Activated CD4-positive, alpha-beta T cell treated with anti-CD3 and anti-CD28 coated beads, Interleukin-2, amount 10 ng/mL, durations not matched to agents 7 days and 5 days (primary cell): ENCODE measurements at places on chromosomes 2 and 18. TPM values are rescaled to one million over a fixed set of nuclear protein-coding genes. Genes with fewer than 3 reads are reported as not detected.

- no peak for DNase-seq
- H3K27ac ChIP-seq = no peak overlapping the region
- no peaks in the 10 kb centered on the region for H3K4me1 ChIP-seq
- no peaks in the 10 kb centered on the region for H3K36me3 ChIP-seq
These were observed 75.6 kb upstream of the TACR1 start for GRCh38 chr2:75274936-75275335.

DNA sequence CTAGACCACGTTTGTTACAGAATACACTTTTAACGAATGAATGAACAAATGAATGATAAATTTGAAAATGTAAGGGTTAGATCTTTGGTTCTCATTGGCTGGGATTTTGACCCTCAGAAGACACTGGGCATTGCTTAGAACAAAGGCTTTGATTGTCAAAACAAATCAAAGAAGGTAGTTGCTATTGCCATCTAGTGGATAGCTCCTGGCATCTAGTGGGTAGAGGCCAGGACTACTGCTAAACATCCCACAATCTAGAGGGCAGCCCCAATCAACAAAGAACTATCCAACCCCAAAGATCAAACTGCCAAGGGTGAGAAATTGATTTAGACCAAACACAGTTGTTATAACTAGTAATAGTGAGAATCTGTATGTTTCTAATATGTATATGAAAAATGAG, 552.3 kb downstream of the KCNJ3 start:
- no peak for DNase-seq
- H3K4me1 ChIP-seq = no peaks in the 10 kb centered on the region
- H3K4me3 ChIP-seq = no peak overlapping the region
- H3K36me3 ChIP-seq = no peaks in the 10 kb centered on the region
- H3K27me3 ChIP-seq = no peaks in the 10 kb centered on the region

DNA sequence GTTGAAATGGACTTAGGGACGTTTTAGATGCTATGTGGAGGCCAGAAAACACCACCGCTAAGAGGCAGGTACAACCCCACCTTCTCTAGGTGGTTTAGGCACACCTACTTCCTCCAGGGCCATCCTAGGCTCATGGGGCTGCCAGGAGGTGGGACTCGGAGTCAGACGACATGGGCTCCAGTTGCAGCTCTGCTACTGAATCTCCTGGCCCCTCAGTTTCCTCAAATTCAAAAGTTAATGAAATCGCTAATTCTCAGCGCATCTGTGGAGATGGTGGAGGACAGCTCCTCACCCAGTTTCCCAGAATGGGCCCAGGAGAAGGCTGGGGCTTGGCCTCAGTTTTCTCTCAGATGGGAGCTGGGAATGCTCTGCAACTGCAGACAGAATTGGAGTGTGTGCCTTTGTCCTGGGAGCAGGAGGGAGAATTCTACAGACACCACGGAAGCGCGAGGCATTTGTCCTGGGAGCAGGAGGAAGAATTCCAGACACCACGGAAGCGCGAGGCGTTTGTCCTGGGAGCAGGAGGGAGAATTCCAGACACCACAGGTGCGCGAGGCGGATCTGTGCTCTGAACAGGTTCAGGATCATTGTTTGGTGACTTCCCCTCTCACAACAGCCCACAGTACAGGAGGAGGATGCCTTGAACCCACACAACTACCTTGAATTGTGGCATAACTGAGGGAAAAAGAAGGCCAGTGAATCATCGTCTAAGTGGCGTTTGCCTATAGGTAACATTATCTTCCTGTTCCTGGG, 103.7 kb upstream of the PXDN start:
- H3K27me3 ChIP-seq = peaks cover 4% of the 10 kb centered on the region
- no peak overlapping the region for H3K4me3 ChIP-seq
- H3K36me3 ChIP-seq = no peaks in the 10 kb centered on the region
- DNase-seq = no peak

- no peak for DNase-seq
- H3K36me3 ChIP-seq = no peaks in the 10 kb centered on the region
- H3K4me3 ChIP-seq = no peak overlapping the region
- H3K27me3 ChIP-seq = no peaks in the 10 kb centered on the region
These were observed 86.9 kb downstream of the EHBP1 start for GRCh38 chr2:62792408-62792807.

GRCh38 chr18:42640160-42640559, 475.3 kb downstream of the RIT2 start:
- H3K36me3 ChIP-seq = no peaks in the 10 kb centered on the region
- no peak overlapping the region for H3K27ac ChIP-seq
- no peaks in the 10 kb centered on the region for H3K4me1 ChIP-seq
- no peak overlapping the region for H3K4me3 ChIP-seq
- no peak for DNase-seq

- peaks cover 33% of the 10 kb centered on the region for H3K36me3 ChIP-seq
- no peak for DNase-seq
- no peaks in the 10 kb centered on the region for H3K4me1 ChIP-seq
- H3K4me3 ChIP-seq = no peak overlapping the region
- no peaks in the 10 kb centered on the region for H3K27me3 ChIP-seq
- no peak overlapping the region for H3K27ac ChIP-seq
These were observed 39.0 kb downstream of the VAPA start for GRCh38 chr18:9952633-9953416.

DNA sequence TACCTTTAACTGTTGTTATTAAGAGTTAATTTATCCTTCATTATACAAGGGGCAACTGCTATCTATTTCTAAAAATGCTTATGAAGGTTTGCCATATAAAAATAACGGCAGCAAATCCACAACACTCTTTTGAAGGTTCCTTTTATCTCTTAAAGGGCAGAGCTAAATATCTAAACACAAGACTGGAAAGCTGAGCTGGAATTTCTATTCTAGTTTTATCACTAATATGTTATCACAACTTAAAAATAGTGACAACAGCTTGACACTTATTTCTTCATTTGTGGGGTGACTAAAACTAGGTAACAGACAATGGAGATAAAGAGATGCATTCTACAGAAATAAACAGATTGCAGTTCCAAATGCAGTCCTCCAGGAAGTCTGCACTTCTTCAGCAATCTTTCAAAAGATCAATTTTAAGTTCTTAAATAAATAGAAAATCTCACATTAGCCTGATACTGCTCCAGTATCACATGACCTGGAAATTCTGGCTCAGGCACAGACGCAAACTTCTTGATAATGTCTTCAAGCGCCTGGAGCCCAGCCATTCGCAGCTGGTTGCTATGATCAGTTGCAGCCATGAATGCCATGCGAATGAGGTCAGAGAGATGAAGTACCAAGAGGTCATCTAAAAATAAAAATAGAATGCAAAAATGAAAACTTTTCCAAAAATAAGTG, 54.0 kb upstream of the STRN start:
- peaks cover 27% of the 10 kb centered on the region for H3K36me3 ChIP-seq
- H3K4me3 ChIP-seq = no peak overlapping the region
- no peaks in the 10 kb centered on the region for H3K27me3 ChIP-seq
- no peak overlapping the region for H3K27ac ChIP-seq
- no peak for DNase-seq
- H3K4me1 ChIP-seq = no peaks in the 10 kb centered on the region

DNA sequence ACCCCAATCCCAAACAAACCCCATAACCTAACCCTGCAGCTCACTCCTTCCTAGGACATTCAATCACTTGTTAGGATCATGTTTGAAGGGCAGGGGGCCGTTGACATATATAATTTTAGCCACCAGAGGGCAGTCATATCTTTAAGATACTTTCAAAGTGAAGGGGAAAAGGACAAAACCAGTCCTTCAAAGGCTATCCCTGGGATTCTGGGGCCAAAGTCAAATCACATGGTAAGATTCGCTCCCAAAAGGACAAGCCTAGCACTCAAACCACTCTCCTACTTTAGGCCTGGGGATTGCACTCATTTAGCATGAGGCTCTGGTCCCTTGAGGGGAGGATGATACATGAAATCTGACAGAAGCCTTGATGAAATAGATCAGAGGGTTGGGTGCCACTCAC, 44.6 kb downstream of the HAUS1 start:
- H3K27ac ChIP-seq = peak overlapping the region; percentile 76
- peak; percentile 67 for DNase-seq

DNA sequence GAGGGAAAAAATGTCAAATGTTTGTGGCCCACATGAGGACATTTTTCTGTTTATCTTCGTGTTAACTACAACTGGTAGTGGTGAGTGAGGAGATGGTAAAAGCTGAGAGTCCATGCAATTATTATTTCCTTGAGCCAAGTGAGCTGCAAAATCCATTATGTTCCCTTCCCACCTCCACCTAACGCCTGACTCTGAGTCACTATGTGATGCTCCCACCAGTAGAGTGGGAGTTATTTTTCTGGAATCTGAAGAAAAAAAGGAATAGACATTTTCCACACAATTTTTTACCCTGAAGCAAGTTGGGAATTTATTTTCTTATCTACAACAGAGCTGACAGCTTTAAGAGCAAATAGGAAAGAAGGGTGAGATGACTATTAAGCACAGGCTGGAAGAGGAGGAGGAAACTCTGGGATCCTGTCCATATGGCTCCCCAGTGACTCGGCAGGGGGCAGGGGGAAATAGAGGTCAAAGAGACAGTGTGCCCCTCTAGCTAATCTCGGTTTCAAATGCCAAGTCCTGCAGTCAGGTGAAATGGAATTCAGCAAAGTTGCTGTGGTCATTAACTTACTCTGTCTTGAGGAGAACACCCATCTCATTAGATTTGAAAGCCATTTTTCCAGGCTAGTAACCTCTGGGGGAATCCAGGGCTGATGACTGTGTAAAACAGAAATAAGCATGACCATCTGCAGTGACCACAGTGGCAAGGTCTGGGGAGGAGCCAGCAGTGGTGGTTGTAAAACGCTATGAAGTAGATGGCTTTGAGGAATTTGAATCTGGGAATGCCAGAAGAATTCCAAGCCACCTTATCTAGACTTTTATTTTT, 463.9 kb downstream of the STK39 start:
- H3K4me3 ChIP-seq = no peak overlapping the region
- H3K27ac ChIP-seq = no peak overlapping the region
- no peaks in the 10 kb centered on the region for H3K27me3 ChIP-seq
- no peaks in the 10 kb centered on the region for H3K4me1 ChIP-seq
- no peak for DNase-seq

- no peak for DNase-seq
- H3K27me3 ChIP-seq = no peaks in the 10 kb centered on the region
- no peak overlapping the region for H3K27ac ChIP-seq
- H3K36me3 ChIP-seq = peaks cover 28% of the 10 kb centered on the region
- no peaks in the 10 kb centered on the region for H3K4me1 ChIP-seq
These were observed 13.6 kb downstream of the DCAF17 start for GRCh38 chr2:171447675-171448074.

- no peak overlapping the region for H3K27ac ChIP-seq
- no peak for DNase-seq
- H3K4me1 ChIP-seq = no peaks in the 10 kb centered on the region
- H3K27me3 ChIP-seq = no peaks in the 10 kb centered on the region
These were observed 82.3 kb downstream of the MYCN start for GRCh38 chr2:16022548-16023240.

- no peak overlapping the region for H3K4me3 ChIP-seq
- H3K36me3 ChIP-seq = no peaks in the 10 kb centered on the region
- DNase-seq = no peak
- H3K27ac ChIP-seq = no peak overlapping the region
These were observed 45.6 kb downstream of the ONECUT2 start for GRCh38 chr18:57480733-57481132.

GRCh38 chr2:6952101-6952500, 34.9 kb downstream of the RNF144A start:
- no peak for DNase-seq
- no peak overlapping the region for H3K27ac ChIP-seq
- no peak overlapping the region for H3K4me3 ChIP-seq
- H3K27me3 ChIP-seq = no peaks in the 10 kb centered on the region
- H3K36me3 ChIP-seq = peaks cover 44% of the 10 kb centered on the region

CHRND gene
- total RNA-seq = not detected

CFAP65 gene
- not detected for total RNA-seq

SLC9A4 gene
- total RNA-seq = 0.10 TPM

HOXD1 gene
- not detected for total RNA-seq

GKN2 gene
- total RNA-seq = not detected

OXER1 gene
- total RNA-seq = not detected

TNP1 gene
- not detected for total RNA-seq
